ENCODE measurements at places on chromosomes 16 and 17. TPM values are rescaled to one million over a fixed set of nuclear protein-coding genes. Genes with fewer than 3 reads are reported as not detected.

DNA sequence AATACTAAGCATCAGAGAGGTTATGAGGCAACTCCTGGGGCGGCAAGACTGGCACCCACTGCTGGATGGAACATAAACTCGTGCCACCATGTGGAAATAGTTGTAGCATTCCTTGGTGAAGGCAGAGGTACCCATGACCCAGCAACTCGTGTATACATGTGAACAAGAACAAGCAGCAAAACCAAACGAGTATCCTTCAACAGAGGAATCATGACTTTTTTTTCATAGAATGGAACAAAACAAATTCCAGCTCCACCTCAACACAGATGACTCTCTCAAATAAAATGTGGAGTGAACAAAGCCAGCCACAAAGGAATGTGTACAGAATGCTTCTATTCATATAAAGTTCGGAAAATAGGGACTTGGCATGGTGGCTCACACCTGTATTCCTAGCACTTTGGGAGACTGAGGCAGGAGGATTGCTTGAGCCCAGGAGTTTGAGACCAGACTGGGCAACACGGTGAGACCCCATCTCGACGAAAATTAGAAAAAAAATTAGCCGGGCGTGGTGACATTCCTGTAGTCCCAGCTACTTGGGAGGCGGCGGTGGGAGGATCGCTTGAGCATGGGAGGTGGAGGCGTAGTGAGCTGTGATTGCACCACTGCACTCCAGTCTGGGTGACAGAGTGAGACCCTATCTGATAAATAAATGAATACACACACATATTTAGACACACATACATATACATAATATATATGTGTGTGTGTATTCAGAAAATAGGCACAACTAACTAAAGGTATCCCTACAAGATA, 35.3 kb downstream of the B9D1 start:
- peak; percentile 91 for DNase-seq

The NT5C3B gene
- 56.2 TPM for total RNA-seq

GRCh38 chr17:75269844-75270217, 1.2 kb downstream of the MIF4GD start:
- DNase-seq, result no peak

The CYB561 gene
- total RNA-seq, result 34.2 TPM

GRCh38 chr16:76176616-76177015, 100.6 kb upstream of the CNTNAP4 start:
- DNase-seq, result no peak

DNA sequence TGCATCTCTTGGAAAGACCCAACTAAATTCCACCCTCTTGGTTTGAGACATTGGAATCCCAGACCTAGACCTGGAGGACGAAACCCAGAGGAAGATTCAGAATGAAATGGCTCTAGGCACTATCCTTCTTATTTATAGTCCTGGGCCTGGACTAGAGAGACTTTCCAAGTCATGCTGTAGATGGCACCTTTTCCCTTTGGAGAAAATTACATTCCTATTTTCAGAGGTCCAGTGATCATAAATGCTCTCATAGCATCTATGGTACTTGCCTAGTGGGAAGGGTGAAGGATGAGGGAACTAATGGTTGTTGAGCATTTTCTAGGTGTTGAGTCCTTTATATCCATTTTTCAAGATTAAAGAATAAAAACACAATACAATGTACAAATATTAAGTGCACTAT, 37.1 kb downstream of the SPACA3 start:
- DNase-seq, result no peak

DNA sequence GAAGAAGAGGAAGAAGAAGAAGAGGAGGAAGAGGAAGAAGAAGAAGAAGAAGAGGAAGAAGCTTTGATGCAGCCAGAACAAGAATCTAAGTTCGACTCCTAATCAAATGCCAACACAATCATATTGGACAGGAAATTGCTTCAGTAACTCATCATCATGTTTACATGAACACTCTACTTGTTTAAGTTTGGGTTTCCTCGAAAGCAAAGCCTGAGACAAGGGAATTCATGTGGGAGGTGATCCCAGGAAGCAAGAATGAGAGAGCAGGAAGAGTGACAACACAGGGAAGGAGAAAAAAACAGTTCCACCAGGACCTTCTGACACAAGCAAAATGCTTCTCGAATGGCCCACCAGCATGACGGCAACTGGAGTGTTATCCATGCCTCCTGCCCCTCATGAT, 279.0 kb downstream of the PMP22 start:
- no peak for DNase-seq

The MYL4 gene
- not detected for total RNA-seq

The ZNF629 gene
- 23.0 TPM for total RNA-seq

DNA sequence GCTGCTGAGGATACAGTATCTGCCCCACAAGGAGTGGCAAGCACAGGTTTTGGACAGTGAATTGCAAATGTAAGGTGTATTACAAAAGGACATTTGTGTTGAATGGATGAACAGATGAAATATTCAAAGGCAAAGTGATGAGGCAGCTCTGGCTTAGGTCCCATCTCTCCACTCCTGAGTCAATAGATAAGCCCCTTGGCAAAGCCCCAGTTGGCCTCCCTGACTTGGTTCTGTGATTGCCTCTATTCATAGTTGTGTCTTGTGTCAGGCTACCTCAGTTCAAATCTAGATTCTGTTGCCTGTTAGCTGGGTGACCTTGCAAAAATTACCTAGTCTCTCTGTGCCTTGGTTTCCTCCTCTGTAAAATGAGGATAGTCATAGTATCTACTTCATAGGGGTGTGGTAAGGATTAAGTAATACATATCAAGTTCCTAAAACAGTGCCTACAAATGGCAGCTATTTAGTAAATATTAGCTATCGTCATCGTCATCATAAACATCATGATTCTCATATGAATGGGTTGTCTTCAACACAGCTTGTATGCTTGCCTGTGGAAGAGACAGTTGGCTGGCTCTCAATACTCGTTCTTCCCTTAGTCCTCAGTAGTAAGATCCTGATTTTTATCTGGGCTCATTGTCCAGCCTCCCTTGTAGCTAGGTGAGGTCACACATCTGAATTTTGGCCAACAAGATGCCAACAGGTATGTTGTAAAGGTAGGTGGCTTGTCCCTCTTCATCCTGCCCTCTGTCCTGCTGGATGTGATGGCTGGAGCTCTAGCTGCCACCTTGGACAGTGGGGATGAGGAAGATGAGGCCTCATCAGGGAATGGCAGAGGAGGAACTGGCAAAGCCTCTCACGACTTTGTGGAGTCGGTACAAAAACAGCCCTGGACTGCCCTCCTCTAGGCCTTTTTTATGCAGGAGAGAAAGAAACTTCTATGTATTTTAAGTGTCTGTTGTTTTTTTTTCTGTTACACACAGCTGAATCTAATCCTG, 2.1 kb upstream of the MFAP4 start:
- no peak for DNase-seq

The TRIM65 gene
- total RNA-seq, result 6.4 TPM

DNA sequence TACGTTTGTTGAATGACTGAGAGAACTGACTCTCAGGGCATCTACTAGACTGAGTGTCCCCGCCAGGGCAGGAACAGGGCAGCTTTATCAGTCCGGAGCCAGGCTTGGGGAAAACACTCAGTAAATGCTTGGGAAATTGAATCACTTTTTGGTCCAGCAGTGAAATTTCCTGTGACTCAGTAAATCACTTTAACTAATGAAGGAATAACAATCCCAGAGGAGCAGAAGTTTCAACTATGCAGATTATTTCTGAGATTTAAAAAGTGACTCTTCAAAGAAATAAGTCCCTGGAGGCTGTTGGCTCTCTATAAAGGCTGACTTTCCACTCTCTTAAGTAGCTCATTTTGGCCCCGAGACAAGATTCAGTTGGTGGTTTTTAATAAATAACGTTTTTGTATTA, 101.8 kb downstream of the FOXL1 start:
- DNase-seq, result peak; percentile 92

DNA sequence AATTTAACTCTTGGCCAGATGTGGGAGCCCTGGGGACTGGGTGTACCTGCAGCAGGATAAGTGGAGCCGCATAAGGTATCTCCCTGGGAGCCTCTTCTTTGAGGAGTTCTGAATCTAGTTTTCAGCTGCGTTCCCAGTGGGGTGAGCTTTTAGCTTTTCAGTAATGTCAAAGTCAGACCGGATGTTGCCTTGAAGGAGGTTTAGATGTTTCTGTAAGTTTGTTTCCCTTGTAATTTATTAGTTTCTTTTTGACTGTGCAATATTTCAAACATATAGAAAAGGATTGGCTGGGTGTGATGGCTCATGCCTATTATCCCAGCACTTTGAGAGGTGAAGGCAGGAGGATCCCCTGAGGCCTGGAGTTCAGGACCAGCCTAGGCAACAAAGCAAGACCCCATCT, 98.6 kb upstream of the EEF2KMT start:
- DNase-seq, result no peak

GRCh38 chr17:69593351-69593715, 178.8 kb downstream of the MAP2K6 start:
- DNase-seq, result no peak

- DNase-seq, result no peak
Measured at GRCh38 chr17:14289162-14289561, 11.7 kb upstream of the HS3ST3B1 start.

The TOX3 gene
- total RNA-seq, result not detected

DNA sequence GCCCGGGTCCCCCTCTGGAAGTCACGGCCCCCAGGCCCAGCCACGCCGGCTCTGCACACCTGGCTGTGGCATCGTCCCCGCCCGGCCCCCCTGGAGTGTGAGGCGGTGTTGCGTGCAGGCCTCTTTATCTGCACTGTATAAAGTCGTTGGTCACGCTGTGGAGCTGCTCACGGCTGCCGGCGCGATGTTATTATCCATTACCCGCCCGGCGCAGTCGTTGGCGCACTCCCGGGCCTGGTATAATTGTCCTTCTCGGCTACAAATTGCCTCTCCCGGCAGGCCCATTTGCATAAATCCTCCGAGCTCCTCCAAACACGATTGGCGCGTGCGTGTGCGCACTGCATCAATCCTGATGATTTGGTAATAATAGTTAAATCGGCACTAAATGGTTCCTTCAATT, 57.8 kb downstream of the BAHCC1 start:
- no peak for DNase-seq

The KRT39 gene
- not detected for total RNA-seq

GRCh38 chr16:1535391-1536291, 2.2 kb downstream of the TMEM204 start:
- DNase-seq, result no peak

GRCh38 chr17:45404870-45405249, 27.8 kb downstream of the ARHGAP27 start:
- DNase-seq, result no peak

The SMIM5 gene
- not detected for total RNA-seq

GRCh38 chr16:53643474-53643873, 60.2 kb downstream of the RPGRIP1L start:
- no peak for DNase-seq

GRCh38 chr17:62680541-62681052, 53.1 kb downstream of the MRC2 start:
- DNase-seq, result no peak

The BRIP1 gene
- total RNA-seq, result 20.8 TPM

The SLC6A2 gene
- not detected for total RNA-seq

The ATP5PD gene
- total RNA-seq, result 440 TPM

GRCh38 chr17:5592382-5592781, 8.1 kb upstream of the NLRP1 start:
- DNase-seq, result peak; percentile 59

DNA sequence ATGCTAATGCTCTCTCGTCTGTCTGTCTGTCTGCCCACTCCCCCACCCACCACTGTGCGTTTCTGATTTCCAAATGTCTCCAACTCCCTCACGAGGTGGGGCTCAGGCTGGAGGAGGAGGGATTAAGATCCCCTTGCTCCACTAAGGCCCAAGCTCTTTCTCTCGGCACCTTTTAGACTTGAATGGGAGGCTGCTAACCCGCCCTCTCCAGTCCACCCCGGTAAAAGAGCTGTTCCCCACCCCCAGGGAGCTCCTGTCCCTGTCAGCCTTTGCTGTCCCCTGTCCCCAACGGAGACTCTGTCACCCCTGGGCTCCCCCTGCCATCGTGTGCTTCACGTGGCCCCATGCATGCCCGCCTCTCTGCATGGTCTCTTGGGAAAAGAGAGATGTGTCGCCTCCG, 68.5 kb upstream of the PLCG2 start:
- DNase-seq, result no peak

Measured in M059J (cell line).